Stimulated activated CD8-positive, alpha-beta memory T cell treated with anti-CD3 and anti-CD28 coated beads, Interleukin-7, amount 100 ng/mL, for 1 hour (primary cell): ENCODE measurements at places on chromosomes 1 and 21.

- DNase-seq, result no peak
Measured at GRCh38 chr1:177183836-177184235, 13.1 kb downstream of the BRINP2 start.

DNA sequence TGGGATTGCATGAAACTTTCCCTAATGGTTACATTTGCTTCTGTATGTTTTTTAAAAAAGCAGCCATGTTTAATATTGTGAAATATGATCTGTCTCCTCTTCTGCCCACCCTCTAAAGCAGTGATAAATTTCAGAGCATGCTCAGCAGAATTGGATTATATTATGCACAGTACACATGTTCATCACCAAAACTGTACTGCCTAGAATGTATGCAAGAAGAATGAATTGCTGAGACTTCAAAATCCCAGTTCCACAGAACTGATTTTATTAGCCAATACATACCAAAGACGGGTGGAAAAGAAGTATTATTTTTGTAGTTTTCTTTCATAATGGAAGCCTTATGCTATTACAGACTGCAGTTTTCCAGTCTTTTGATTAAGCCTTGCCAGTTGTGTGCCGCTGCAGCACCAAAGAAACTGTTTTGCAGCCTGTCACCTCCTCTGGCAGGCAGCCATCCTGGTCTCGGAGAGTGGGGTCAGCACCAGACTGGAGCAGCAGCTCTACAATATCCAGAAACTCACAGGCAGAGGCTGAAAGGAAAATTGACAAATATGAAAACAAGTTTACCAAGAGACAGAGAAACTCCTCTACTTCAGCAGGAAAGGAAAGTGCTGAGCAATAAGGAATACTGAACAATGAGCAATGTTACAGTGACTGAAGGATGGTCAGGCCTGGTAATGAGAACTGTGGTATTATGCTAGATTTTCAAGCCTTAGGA, 58.1 kb downstream of the LHX4 start:
- no peak for DNase-seq

DNA sequence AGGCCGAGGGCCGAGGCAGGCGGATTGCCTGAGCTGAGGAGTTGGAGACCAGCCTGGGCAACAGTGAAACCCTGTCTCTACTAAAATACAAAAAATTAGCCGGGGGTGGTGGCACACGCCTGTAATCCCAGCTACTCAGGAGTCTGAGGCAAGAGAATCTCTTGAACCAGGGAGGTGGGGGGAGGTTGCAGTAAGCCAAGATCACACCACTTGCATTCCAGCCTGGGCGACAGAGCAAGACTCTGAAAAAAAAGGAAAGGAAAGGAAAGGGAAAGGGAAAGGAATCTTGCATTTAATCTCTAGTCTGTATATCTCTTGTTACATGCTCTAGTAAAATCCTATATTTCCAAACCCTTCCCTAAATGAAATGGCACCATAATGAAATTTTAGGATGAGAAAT, 328.3 kb upstream of the ADGRL2 start:
- DNase-seq, result no peak

- peak; percentile 45 for DNase-seq
Measured at GRCh38 chr1:244272471-244273261, 179.0 kb downstream of the ADSS2 start.

DNA sequence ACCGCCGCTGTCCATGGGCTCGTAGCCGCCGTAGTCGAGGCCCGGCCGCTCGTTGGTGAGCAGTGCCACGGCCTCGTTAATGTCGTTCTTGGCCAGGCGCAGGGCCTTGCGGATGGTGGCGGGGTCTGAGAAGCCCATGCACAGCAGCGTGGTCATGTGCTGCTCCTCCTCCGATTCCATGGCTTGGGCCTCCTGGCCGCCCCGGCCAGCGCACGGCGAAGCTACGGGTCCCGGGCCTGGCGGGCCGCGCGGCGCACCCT, 300 bp downstream of the USP24 start:
- no peak for DNase-seq

DNA sequence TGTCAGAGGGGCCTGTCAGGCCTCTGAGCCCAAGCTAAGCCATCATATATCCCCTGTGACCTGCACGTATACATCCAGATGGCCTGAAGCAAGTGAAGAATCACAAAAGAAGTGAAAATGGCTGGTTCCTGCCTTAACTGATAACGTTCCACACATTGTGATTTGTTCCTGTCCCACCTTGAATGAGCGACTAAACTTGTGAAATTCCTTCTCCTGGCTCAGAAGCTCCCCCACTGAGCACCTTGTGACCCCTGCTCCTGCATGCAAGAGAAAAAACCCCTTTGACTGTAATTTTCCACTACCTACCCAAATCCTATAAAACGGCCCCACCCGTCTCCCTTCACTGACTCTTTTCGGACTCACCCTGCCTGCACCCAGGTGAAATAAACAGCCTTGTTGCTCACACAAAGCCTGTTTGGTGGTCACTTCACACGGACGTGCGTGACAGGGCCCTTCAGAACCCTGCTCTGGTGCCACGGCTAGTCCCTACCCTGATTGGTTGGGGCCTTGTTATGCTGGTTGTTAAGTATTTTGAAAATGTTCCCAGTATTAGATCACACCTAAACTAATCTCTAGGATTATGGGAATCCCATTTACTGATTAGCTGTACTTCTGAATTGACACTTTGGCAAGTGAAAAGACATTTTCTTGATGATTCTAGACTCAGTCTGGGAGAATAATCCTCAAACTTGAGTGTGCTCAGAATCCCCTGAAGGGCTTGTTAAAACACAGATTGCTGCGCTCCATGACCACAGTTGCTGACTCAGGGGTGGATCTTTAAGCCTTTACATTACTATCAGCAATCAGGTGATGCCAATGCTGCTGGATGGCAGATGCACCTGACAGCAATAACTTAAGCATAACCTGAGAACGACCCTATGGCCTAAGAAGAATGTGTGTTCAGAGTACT, 28.8 kb upstream of the SPATA6 start:
- no peak for DNase-seq

DNA sequence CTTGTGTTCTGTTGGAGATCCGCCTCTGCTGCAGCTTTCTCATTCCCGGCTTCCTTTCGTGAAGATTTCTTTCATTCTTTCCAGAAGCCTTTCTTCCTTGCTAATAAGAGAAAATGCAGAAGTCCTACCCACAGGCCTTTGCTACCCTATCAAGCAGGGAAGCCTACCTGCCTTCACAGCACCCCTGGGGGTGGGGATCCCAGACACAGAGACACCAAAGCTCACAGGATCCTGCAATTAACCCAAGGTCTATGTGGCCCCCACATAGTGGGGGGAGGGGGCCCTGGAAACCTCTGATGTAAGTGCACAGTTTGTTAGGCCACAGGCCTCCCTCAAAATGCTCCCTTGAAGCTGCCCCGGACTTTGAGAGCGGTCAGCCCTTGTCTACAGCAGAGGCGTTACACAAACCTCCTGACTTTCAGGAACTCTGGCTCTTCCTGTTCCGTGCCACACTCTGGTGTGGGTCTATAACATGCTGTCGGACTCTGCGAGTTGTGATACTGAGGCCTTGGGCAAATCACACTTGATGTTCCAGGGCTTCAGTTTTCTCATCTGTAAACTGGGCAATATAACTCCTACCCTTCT, 31.2 kb downstream of the NKAIN1 start:
- no peak for DNase-seq

GRCh38 chr1:46070164-46070814, 62.1 kb downstream of the PIK3R3 start:
- no peak for DNase-seq

DNA sequence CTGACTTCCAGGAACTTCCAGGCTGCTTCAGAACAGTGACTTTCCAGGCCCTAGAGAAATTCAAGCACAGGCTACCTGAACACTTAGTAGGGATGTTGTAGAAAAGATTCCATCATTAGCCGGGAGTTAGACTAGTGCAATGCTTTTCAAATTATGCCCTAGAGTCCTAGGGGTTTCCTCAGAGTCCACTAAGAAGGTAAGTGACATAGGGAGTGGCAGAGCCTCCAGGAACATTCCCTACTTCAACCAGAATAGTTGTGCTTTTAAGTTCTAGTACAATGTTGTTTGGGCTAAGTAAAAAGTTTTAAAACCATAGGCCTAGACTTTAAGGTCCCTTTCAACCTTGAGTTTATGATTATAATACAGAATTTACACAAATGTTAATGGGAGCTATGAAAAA, 9.1 kb upstream of the GOLPH3L start:
- no peak for DNase-seq

DNA sequence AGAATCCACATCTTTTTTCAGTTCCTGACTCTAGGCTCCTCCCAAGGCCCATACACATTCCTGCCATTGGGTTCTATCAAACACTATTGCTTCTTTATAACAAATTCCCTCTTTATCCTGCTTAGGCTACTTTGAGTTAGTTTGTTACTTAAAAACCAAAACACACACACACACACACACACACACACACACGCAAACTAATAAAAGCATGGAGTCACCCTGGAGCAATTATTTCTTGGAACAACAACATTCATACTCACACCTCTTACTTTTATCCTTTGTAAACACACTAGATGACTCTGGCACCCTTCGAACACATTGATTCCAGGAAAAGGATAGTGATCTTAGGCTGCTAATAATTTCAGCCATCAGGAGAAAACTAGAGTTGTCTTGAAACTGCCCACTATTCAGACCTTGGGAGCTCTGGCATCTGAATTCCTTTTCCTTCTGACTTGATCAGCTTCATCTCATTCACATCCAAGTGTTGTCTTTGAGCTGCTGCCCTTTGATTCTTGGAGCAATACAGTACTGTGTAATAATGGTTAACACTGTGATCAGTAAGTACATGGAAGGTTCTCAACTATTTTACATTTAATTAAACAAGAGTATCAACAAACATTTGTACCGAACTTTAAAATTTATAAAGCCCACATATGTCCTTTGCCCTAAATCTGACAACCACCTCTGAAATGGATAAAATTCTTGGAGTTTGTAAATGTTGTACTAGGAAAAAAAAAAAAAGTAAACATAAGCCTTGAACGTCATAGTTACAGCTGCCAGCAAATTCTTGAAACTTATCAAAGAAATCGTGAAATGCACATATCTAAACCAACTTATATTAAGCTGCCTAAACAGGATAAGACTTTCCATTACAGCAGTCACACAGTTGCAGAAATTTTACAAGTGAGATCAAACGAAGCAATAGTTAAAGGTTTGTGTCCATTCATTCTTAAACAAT, 2.8 kb upstream of the SEC22B start:
- no peak for DNase-seq

- DNase-seq, result no peak
Measured at GRCh38 chr1:213244664-213245091, 193.6 kb downstream of the RPS6KC1 start.

GRCh38 chr1:234175363-234175762, 197.9 kb upstream of the COA6 start:
- no peak for DNase-seq

DNA sequence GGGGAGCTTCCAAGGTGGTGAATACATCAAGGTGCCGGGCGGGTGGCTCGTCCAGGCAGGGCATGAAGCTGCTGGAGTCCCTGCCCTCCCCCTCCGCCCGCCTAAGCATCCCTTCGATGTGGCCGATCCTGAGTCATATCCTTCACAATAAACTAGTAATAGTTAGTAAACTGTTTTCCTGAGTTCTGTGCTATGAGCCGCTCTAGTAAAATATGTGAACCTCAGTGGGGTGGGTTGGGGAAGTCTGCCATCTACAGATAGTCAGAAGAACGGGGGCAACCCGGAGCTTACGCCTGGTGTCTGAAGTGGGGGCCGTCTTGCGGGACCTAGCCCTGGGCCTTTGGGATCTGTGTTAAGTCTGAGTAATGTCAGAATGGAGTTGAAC, 21.6 kb downstream of the C2CD2 start:
- no peak for DNase-seq

DNA sequence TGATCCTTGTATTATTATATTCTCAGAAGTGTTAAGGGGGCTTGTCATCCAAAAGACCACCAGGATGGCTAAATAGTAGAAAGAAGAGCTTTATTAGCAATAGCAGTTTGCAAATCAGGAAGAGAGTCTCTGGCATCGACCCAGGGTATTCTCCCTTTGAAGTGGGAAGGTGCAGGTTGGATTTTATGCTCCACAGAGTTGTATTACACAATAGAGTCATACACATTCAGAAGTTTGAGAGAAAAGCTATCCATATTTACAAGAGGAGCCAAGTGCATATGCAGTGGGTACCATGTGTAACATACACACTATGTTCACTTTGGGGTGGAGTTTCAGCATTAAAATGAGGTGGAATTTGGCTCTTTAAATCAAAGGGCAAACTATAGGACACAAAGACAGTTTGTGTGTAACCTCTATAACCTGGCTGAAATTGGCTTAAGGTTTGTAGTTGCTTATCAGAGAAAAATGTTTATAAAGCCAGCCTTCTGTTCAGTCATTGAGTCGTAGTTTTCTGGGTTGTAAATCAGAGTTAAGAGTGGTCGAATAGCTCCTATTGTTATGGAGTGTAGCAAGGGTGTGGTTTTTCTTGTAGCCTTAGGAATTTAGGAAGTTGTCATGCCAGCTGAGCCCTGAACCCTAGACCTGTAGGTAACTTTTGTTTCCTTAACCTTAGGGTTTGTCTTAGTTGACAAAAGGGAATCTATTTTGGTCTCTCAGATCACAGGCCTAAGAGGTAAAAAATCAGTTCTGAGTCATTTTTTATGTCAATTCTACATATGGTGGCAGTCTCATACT, 125.3 kb downstream of the DNM3 start:
- DNase-seq, result no peak

GRCh38 chr1:3630914-3631313, 6.1 kb downstream of the TPRG1L start:
- DNase-seq, result no peak

DNA sequence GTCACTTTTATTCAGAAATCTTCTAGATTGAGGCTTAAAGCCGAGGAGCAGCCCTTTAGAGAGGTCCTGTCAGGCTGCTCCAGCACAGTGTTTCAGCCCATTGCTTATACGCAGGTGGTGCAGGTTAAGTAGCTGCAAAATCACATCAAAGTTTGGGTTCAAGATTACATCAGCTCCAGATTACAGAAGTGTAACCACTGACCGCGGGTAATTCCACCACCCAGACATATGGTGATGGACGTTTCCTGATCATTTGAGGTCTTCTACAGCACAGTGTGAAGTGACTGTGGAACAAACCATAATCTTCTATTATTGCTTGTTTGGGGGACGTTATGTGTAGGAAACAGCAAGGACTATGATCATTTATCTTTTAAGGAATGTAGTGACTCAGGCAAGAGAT, 11.8 kb downstream of the C1orf115 start:
- DNase-seq, result no peak

DNA sequence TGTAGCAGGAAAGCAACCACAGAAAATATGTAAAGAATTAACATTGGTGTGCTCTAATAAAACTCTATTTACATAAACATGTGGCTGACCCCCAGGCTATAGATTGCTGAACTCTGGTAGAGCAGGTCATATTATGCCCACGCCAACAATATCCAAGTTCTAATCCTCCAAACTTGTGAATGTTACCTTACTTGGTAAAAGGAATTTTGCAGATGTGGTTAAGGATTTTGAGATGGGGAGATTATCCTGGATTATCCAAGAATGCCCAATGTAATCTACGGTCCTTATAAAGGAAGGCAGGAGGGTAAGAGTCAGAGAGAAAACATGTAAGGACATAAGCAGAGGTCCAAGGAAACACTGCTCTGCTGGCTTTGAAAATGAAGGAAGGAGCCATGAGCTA, 201.0 kb downstream of the USH2A start:
- no peak for DNase-seq

GRCh38 chr1:38045401-38046332, 926 bp downstream of the POU3F1 start:
- no peak for DNase-seq

GRCh38 chr1:109725510-109725909, 13.5 kb downstream of the GSTM5 start:
- DNase-seq, result no peak
